ENCODE measurements at places on chromosomes 5 and 9.

DNA sequence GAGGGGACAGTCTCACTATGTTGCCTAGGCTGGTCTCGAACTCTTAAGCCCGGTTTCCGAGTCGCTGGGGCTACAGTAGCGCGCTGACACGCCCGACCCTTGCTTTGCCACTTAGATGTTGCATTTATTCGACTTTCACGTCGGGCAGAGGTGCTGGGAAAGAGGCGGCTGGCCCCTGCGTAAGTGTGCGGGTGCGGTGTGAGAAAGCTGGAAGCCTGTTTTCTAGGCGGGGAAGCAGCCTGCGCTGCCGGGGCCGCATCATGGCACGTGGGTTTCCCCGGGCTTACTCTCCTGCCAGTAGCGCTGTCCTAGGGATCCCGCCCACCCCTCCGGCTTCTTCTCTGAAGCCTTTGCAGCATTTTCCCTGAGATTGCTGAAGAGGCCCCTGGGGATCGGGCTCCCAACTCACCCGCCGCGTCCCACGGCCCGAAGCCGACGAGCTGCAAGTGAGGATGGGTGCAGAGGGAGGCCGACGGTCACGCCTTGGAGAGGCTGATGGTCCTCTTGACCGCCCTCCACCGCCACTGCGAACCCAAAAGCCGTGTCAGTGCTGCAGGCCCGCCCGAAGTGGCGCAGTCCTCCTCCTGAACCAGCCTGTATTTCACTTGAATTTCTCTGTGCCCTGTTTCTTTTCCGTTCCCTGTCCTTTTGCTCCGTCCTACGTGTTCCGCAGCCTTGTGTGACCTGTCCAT, 5.8 kb upstream of the TRIM41 start:
- DNase-seq: no peak

- DNase-seq: no peak
These were observed 32.1 kb downstream of the SMARCA2 start for GRCh38 chr9:2047144-2047671.

- no peak for DNase-seq
These were observed 61.7 kb upstream of the COL15A1 start for GRCh38 chr9:98881836-98882568.

GRCh38 chr9:112750764-112751055, 150 bp downstream of the SNX30 start:
- DNase-seq: no peak

- DNase-seq: no peak
These were observed 30.5 kb downstream of the CNTFR start for GRCh38 chr9:34558919-34559623.

GRCh38 chr9:131862261-131862660, 122.4 kb upstream of the RAPGEF1 start:
- no peak for DNase-seq

- no peak for DNase-seq
These were observed 148.0 kb upstream of the CDH12 start for GRCh38 chr5:23001120-23001519.

- DNase-seq: no peak
These were observed 888 bp downstream of the RABGAP1 start for GRCh38 chr9:122941582-122942234.
